ENCODE measurements at places on chromosomes 13 and 19.
A peak's percentile ranks its signal among the peaks of the same experiment; 100 is the strongest.

DNA sequence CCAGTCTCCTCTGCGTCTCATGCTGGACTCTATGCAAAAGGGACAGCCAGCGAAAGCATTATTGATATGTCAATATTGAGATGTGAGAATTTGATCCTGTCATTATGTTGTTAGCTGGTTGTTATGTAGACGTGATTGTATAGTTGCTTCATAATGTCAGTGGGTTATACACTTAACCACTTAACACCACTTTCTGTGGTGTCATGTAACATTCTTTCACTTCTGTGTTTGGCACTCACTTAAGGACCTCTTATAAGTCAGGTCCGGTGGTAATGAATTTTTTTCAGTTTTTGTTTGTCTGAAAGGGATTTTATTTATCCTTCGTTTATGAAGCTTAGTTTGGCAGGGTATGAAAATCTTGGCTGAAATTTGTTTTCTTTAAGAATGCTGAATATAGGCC, 7.1 kb upstream of the SIGLEC7 start:
- no peak for DNase-seq

DNA sequence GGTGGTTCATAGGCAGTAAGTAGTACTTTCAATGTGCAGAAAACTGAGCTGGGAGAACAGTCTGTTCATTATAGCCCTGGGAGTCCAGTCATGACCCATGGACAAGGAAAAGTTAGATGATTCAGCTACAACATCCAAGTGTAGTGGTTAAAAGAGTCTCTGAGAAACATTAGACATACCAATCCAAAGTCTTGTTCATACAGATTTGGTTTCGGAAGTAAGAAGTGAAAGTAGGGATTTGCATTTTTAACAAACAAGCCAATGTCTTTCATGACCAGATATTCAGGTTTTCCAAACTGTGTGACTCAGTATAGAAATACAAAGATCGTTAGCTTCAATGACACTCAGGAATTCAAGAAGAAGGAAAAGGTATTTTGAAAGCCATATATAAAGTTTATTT, 345.3 kb downstream of the SLITRK1 start:
- DNase-seq: no peak

DNA sequence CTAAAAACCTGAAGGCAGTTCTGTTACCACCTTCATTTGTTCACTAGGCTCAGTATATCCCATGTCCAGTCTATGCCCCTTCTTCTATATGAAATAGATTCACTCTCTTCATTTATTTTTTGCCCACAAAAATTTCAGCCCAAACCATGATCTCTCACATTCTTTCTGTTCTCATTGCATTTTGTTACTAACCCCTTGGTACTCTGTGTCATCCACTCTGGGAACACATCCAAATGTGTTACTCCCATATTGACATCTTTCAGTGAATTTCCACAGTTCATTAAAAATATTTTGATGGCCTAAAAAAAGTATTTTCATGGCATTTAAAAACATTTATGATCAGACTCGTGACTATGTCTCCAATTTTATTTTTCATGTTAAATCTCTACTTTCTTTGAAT, 378.9 kb downstream of the SLITRK1 start:
- DNase-seq: peak; percentile 14

DNA sequence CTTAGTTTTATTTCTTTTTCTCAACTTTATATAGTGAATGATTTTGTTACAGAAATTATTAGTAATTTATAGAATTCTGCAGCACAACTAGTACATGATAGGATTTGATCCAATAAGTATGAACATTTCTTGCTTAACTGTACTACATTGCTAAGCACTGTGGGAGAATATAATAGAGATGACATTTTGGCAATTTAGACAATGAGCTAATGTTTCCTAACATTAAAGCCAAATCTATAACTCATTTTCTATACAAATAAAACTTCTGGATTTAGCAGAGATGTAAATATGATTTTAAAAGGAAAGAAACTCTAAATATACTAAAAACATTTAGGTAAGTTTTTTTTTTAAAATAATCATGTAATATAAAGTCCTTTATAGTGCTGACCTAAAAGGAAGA, 87.3 kb downstream of the FNDC3A start:
- DNase-seq: no peak

DNA sequence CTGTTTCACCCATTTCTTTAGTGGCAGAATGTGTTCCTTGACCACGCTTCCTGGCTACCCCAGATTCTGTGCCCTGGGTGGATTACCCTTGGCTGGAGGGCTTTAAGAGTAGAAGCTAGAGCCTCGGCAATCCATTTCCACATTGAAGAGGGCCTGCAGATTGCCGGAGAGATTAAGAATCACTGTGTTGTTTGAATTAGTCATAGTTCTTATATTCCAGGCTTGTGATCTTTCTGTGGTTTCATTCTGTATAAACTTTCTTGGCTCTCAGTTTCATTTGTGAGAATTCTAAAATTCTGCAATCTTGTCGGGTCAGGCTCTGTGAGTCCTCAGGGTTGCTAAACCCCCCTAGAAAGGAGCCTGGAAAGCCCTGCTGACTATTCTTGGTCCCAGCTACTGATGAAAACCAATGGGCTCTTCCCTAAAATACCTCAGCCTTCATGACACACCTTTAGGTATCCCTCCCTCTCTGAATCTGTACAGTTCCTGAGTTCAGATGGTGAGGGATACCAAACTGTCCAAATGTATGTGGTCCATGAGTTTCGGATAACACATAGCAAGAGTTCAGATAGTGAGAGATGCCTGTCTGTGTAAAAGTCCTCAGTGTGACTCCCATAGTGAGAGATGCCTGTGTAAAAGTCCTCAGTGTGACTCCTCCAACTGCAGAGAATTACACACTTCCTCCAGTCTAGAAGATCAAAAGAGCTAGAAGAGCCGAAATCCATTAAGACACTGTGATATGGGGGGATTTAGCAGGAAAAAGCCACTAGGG, 4.3 kb downstream of the PHF11 start:
- peak; percentile 45 for DNase-seq

DNA sequence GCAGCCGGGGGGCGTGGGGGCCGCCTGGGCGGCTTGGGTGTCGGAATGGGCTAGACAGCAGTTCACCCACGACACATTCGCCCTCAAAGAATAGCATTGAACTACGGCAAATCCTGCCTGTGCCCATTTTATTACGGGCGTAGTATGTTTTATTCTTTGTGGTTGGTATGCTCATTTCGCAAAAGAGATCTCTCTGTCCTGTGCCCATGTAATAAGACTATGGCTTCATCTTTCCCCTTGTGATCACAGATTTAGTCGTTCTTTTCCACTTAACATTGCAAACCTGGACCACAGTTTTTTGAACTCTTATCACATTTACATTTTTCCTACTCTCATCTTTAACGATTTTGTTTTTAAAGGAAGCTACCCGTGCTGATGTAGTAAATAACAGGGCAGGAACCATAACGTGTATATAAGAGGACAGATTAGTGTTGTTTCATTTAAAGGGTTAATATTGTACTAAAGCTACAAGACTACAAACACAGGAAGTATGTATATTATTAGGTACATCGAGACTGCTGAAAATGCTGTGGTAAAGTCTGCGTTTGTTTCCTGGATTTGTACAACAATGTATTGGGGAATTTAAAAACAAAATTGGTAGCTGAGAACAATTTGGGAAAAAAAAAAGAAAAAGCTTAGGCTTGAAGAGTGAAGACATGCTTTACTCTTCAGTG, 3.2 kb upstream of the MYCBP2 start:
- no peak for DNase-seq

DNA sequence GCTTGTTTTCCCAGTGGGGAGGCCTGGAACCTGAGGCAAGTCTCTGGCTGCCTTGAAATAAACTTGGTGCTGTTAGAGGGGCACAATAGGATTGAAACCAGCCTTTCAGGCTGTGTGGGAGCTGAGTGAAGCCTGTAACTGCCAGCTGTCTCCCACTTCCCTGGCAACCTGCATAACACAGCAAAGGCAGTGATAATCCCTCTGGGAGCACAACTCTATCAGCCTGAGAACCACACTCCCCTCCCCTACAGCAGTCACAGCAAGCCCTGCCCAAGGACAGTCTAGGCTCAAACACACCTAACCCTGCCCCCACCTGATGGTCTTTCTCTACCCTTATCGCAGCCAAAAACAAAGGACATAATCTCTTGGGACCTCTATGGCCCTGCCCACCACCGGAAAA, 683.8 kb upstream of the ATXN8OS start:
- DNase-seq: no peak

GRCh38 chr13:33323801-33324510, 38.4 kb upstream of the STARD13 start:
- no peak for DNase-seq

DNA sequence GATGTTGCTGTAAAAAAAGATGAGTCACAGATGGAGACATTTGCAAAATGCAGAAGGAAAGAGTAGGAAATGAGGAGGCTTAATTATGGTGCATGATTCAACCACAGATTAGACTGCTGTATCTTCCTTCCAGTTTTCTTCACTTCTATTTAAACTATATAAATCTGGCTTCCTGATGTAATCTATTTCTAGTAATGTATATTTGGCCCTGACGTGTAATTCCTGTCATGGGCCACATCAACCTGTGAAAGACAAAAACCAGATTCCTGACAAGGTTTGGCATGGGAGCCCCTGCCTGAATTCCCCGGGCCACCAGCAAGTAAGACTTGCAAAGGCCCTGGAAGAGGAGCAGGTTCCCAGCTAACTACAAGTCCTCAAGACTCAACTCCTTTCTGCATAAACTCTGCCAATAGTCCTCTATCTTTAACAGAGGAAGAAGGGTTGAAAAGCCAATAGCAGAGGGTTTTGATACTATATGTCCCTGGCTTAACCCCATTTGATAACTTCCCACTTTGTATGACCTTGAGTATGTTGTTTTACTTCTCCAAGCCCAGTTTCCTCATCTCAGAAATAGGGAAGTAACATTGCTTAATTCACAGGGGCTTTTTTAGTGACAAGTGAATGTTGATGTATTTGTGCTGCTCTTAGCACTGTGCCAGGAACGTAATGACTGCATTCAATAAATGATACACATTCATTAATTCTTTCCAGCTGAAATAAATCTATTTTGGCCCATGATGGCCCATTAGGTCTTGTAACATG, 172.7 kb downstream of the SPRY2 start:
- peak; percentile 17 for DNase-seq

DNA sequence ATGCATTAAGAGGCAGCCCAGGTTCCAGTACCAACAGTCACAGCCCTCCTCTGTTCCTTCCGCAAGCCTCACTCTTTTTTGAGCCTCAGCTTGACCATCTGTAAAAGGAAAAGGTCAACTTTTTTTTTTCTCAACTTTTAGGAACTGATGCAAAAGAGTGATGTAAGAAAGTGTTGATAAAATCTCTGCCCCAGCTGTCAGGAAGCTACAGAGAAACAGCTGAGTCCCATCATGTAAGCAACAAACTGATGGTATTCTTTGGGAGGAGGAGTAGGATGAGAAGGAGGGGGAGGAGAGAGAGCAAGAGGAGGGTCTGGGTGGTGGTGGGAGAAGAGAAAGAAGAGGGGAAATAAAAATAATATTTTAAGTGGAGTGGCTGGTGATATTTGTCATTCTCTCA, 233.9 kb upstream of the TSHZ3 start:
- no peak for DNase-seq

GRCh38 chr19:38308006-38308766, 4.1 kb downstream of the C19orf33 start:
- no peak for DNase-seq

DNA sequence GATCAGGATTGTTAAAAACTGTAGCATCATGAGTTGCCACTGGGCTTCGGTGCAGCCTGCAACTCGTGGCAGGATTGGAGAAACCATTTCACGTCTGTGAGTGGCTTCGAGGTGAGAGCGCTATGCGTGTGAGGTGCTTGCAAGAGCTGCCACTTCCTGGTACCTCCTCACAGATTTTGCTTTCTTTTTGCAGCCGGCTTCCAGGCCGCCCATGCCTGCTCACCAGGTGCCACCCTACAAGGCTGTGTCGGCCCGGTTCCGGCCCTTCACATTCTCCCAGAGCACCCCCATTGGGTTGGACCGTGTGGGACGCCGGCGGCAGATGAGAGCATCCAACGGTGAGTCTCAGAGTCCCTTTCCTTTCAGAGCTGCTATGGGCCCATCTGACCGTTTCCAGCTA, 57.9 kb upstream of the C1QTNF9 start:
- DNase-seq: no peak

GRCh38 chr19:57212109-57212508, 18.7 kb upstream of the AURKC start:
- DNase-seq: no peak

- DNase-seq: no peak
Observed at GRCh38 chr19:48705431-48705830, 9.7 kb downstream of the FUT2 start.

DNA sequence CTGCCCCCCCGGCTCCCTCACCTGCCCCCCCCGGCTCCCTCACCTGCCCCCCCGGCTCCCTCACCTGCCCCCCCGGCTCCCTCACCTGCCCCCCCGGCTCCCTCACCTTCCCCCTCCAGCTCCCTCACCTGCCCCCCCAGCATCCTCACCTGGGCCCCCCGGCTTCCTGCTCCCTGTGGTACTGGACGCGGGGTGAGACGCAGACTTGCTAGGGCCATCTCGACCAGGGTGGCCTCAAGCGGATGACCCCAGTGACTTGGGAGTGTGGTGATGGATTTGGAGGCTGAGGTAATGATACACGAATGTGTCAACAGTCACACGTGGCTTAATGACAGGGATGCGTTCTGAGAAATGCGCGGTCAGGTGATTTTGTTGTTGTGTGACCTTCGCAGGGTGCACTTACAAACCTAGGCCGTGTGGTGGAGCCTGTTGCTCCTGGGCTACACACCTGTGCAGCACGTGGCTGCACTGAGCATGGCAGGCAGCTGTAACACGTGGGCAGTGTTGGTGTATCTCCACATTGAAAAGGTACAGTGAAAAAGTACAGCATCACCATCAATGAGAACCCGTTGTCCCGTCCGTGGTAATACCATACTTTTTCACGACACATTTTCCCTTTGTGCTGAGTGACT, 197.8 kb downstream of the TEX29 start:
- DNase-seq: no peak

- no peak for DNase-seq
Observed at GRCh38 chr13:43088093-43088511, 64.7 kb downstream of the DNAJC15 start.

DNA sequence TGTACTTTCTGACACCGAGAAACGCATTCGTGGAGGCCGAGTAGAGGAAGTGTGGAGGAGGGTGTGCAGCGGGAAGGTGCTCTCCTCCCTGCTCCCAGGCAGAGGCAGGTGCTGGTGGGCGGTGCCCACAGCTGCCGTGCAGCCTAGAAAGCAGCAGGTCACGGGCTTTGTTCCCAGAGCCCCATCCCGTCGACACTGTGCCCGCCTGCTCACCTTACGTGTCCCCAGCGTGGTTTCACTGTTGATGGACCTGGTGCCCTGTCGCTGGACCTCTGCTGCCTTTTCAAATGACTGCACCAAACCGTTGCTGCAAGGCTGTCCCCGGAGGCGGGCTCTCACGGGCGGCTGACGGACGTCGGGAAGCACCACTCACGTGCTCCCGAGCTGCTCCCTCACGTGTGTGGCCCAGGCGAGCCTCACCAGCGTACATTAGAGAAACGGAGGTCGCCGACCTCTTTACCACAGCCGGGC, 20.8 kb downstream of the PLEKHJ1 start:
- DNase-seq: no peak

Data from AG04449 (cell line).